ENCODE measurements at places on chromosomes 2 and 18.

DNA sequence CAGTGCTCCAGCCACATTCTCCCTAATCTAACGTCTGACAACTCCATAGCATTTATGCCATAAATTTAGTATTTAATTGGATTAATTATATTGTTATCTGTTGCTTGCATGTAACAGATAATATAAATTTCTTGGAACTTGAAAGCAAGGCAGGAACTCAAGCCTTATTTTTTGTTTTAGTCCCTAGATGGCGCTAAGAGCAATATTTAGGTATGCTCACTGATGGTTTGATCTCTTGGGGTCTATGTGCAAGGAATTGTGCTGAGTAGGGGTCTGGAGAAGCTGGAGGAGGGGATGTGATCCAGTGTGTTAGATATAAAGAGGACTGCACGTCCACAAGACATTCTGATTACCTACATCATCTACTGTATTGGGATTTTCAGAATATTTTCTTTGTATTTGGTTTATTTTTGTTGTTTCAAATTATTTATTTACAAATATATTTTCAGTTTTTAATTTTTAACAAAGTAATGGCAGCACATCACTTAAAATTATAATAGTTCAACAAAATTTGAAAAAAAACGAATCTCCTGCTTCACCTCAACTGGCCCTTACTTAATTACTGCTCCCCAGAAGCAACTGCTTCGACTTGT lies 32.8 kb downstream of the KATNAL2 start:
- DNase-seq: no peak

- no peak for DNase-seq
Observed at GRCh38 chr2:223811757-223812156, 25.6 kb downstream of the AP1S3 start.

DNA sequence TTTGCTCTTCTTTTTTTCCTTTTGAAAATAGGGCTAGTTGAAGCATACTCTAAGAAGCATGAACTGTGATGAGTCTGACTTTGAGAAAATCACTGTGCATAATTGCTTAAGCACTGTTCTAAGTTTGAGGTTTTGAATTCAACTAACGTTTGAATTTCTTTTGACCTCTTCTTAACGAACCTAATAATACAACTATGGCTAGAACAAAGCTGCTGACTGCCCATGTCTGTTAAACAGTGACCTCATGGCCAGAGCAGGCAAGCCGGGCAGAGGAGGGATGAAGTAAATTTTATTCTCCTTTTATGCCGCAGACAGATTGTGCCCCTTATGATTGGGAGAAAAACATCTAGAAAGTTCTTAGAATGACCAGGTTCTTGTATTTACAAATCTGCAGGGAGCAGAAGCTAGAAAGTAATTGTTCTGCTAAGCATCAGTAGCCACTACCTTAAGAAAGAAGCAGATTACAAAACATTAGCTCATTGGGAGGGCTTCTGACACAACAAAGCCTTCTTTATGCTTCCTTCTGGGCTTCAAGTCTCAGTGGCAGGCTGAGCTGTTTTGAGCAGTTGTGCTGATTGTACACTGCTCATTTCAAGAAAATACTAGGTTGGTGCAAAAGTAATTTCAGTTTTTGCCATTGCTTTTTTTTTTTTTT lies 97.8 kb upstream of the RASGRP3 start:
- DNase-seq: no peak

GRCh38 chr2:240503848-240504247 lies 53.9 kb downstream of the ANKMY1 start:
- DNase-seq: no peak

DNA sequence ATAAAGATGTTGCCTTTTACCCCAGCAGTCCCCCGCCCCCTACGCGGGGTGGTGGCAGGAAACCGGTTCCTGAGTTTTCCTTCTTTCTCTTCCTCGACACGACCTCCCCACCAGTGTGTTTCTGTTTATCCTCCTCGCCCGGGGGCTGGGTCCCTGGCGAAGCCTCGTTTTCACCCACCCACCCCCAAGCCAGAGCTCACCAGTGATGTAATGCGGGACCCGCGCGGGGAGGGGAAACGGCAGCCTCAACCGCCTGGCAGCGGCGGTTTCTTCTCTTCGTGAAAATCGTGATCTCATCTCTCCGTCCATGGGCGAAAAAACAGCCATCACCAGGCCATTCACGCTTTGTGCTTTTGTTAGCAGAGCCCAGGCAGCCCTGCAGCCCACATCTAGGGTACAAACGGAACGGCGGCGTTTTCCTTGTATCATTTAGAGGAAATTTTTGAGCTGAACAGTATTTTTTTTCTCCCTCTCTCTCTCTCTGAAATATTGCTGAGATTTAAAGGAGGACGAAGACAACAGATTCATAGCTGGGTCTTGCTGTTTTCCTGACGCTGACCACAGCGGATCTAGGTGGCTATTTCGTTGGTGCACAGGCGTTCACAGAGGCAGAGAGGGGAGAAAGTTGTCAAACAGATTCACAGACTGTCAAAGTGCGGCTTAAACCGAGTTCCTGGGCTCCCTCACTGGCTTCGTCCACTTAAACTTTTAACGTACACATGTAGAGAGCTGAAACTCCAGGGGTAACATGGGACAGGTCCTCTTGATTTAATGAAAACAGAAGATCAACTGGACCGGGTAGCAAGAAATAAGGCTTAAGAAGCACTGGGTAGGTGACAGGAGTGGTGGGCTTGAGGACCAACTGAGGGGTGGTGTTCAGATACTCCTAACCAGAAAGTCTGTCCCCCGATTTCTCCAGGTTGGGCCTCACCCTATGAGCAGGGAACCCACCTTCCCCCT lies 21.9 kb upstream of the PAX3 start:
- no peak for DNase-seq

- no peak for DNase-seq
Observed at GRCh38 chr18:10040287-10041011, 126.6 kb downstream of the VAPA start.

DNA sequence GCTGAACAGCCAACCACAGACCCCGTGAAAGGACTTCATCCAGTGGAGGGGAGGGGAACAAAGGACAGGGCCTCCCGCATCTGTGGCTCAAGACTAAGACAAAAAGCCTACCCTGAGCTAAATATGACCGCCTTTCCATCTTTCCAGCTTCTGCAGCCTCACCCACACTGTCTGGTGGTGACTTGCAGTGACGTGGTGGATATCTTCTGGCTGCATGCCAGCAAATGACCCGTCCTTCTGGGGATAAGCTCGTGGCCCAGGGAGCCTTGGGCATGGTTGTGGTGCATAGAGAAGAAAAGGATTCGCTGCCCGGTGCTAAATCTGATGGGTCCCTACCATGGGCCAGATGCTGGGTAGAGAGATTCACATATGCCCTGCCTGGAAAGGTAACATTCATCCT lies 8.7 kb upstream of the NGEF start:
- no peak for DNase-seq

DNA sequence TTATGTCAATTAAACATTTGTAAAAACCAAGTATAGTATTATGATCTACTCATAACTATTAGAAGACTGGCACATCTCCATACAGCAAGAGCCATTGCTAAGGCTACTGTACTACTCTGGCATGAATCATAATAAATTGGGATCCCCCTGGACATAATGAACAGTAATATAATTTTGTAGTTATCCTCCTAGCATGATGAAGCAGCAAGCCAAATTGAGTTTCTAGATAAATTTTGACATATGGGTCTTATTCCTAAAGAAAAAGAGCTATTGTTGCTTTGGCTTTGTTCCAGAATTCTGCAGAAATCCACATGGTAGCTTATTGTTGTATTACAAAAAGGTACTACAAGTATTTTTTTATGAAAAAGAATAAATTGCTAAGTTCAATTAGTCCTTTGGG lies 204.3 kb downstream of the CAMKMT start:
- no peak for DNase-seq

- no peak for DNase-seq
Observed at GRCh38 chr2:121603185-121603584, 46.1 kb downstream of the CLASP1 start.

- DNase-seq: no peak
Observed at GRCh38 chr2:159445307-159445706, 158.8 kb upstream of the WDSUB1 start.

Data from NCI-H1048 (cell line).